ENCODE measurements at places on chromosomes 11 and 22.

DNA sequence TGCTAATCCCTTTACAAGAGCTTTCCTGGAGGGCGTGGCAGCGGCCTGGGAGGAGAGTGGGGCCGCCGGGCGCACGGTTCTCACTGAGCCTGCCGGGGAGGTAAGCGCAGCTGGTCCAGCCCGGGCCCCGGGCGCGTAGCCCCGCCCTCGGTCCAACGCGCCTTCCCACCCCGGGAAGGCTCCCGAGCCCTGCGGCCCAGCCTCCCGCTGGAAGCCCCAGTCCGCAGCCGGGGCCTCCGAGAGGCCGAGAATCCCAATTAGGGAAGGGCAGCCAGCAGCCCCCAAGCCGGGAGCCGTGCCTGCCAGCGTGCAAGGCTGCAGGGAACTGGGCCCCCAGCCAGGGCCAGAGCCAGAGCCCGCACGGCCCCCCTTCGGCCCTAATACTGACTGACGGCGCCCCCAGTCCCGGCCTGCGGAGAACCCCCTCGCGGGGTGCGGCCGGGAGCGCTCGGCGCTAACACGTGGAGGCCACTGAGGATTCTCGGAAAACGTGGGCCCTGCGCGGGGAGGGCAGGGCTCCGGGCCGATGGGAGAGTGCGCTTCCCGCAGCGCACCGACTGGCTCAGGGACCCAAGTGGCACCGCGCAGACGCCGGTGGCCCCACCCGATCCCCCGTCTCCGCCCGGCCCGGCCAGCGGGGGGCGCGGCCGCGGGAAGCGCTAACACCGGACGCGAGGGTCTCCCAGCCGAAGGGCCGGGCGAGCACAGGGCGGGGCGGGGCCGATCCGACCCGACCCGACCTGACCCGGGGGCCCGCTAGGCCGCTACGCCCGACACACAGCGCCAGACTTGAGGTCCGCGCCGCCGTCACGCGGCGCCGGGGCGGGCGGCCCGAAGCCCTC lies 5.7 kb downstream of the ZFTA start:
- peak; percentile 67 for DNase-seq

- no peak for DNase-seq
Observed at GRCh38 chr11:70462818-70463477, 64.6 kb downstream of the CTTN start.

GRCh38 chr11:123299721-123300120 lies 104.7 kb upstream of the CLMP start:
- no peak for DNase-seq

GRCh38 chr11:27209562-27210005 lies 153.4 kb downstream of the CCDC34 start:
- DNase-seq = no peak

DNA sequence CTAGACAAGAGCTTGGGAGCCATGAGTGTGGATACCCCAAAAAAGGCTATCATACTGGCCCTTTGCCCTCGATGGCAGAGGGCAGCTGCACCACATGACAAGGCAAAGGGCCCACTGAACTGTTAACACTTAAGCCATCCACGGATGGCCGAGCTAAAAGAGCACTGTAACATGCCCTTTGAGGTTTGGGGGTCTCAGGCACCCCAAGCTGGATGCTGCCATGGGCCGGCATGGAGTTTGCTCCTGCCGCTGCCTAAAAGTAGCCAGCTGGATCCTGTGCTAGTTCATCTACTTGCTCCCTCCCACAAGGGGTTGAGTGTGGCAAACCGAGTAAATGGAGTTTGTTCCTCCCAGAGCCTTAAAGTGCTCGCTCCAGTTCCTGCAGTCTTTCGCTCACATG lies 383.2 kb upstream of the LRRC4C start:
- no peak for DNase-seq
